ENCODE measurements at places on chromosomes 2 and 18. TPM values are rescaled to one million over a fixed set of nuclear protein-coding genes. Genes with fewer than 3 reads are reported as not detected.

VAMP8 gene
- 229 TPM for polyA plus RNA-seq

IL1F10 gene
- not detected for polyA plus RNA-seq

ICOS gene
- 0.68 TPM for polyA plus RNA-seq

XDH gene
- polyA plus RNA-seq, result not detected

EMX1 gene
- polyA plus RNA-seq, result 1.1 TPM

TLX2 gene
- polyA plus RNA-seq, result 3.8 TPM

SPR gene
- polyA plus RNA-seq, result 4.3 TPM

MERTK gene
- 0.21 TPM for polyA plus RNA-seq

DYNAP gene
- not detected for polyA plus RNA-seq

GCG gene
- polyA plus RNA-seq, result not detected

PTPRN gene
- polyA plus RNA-seq, result 0.20 TPM

L3MBTL4 gene
- polyA plus RNA-seq, result 4.2 TPM

LIPG gene
- 0.09 TPM for polyA plus RNA-seq

PRSS56 gene
- polyA plus RNA-seq, result not detected

KIF1A gene
- 0.20 TPM for polyA plus RNA-seq
